Fibroblast of pulmonary artery (primary cell): ENCODE measurements at places on chromosomes 1 and 21.

DNA sequence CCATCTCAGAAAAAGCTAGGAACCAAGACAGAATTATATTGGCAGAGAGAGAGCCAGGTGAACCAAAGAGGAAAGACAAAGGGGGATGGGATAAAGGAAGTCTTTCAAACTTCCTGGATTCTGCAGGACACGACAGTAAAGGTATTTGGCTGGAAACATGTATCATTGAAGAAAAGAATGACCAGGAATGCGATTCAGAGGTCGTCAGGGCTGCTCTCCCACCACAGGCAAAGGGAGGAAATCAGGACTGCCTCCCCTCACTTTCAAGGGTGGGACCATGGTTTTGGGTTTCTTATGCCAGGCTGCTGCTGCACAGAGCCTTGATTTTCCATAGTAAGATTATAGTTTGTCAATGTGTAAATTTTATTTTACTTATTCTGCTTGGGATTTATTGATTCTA, 848.8 kb downstream of the BRINP3 start:
- no peak for DNase-seq

GRCh38 chr1:201665036-201665435, 126.1 kb downstream of the NAV1 start:
- no peak for DNase-seq

DNA sequence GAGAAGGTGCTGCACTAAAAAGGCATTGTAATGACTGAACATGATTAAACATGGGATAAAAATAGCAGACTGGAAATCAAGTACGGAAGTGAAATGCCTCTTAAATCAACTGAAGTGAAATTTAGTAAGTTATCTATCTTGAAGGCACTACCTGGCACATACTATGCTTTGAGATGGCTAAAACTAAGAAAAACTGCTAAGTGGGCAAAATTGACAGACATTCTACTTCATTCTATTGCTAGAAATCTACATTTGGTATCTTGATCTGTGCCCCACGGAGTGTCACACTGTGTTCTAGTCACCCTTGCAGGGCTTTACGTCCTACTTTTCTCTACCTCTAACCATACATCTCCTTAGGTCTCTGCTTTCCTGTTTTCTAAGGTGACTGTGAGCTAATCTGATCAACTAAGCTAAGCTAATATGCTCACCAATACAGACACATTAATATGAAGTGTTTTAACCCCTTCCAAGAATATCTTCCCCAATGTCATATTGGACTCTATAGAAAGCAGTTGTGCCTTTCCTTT, 4.1 kb downstream of the PDC start:
- no peak for DNase-seq

DNA sequence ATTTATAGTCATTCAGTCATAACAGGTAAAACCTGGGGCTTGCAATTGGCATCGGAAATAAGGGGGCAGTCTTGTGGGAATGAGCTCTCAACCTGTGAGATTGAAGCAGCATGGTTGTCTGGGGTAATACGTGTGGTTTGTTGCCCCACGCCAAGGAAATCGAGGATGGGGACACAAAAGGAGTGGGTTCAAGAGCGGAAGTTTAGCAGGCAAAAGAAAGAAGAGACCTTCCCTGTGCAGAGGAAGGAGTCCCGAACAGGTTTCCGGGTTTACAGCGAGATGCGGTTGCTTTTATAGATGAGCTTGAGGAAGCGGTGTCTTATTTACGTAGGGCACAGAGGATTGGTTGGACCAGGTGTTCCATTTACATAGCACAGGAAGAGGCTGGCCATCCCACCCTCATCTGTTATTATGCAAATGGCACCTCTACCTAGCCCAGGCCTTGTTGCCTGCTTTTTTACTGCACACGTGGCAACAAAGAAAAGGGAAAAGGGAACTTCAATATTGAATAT, 37.3 kb downstream of the IFNAR1 start:
- DNase-seq: no peak

DNA sequence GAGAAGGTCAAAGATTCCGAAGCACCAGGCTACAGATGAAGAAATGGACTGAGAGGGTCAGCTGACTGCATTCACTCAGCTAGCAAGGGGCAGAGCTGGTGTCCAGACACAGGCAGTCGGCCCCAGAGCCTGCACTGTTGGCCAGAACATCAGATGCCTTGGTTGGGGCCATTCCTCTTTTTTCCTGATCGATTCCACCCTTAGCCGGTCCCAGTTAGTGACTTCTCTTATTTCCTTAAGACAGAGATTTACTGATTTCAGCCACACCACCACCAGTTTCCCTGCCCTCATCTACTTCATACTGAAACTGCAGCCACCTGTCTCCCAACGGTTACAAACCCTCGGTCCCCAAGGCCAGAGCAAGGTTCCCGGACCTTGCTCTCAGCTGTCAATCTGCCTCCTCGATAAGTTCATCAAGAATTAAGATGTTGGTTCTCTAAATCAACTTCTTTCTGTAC, 11.5 kb downstream of the CD58 start:
- DNase-seq: no peak

DNA sequence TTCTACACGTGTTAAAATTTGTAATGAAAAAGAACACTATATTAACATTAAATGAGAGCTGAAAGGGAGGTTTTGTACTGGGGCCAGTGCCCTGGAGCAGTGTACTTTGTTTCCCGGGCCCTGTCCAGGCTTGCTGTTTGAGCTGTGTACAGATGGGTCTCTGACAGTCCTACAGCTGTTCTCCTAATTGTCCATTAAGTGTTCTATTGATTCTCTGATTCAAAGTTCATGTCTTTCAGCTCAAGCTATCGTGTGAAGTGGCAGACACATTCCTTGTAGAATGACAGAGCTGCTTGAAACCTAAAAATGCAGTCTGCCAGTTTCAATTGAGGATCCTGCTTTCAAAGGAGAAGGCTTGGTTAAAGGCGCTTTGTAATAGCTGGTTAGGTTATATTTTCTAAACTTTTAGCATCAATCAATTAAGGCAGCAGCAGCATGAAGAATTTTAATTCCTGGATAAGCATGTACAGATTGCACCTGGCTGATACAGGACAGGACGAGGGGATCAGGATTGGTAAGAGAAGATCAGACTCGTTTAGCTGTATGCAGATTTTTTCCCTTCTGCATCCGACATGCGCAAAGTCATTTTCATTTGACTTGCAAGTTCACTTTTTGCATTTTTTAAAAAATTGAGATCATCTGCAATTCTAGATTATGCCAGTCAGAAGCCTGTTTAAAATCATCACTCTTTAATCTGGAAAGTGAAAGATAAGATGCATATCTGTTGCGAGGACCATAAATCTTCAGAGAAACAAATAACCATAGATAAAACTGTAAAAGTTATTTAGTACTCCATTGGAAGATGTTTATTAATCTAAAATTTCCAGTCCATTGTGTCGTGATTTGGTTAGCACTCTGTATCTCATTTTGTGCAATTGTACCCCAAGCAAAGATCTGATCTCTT, 98.5 kb downstream of the ATG4C start:
- DNase-seq: no peak

DNA sequence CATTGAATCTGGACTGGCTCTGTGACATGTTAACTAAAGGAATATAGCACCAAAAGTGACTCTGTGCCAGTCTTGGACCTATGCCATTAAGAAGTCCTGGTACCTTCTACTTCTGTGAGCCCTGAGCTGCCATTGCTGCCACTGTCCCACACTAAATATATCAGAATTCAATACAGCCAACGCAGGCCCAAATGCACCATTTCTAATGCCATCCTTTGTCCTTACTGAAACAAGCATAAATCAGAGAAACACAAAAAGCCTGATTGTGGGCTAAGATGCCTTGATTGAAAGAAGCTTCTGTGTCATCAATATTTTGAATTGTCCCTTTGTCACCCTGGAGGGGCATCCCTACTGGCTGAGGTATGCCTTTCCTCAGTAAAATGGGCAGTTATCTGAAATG, 66.9 kb upstream of the NEK2 start:
- no peak for DNase-seq

- peak; percentile 73 for DNase-seq
These were observed 54.5 kb downstream of the PCNX2 start for GRCh38 chr1:233240829-233241682.

DNA sequence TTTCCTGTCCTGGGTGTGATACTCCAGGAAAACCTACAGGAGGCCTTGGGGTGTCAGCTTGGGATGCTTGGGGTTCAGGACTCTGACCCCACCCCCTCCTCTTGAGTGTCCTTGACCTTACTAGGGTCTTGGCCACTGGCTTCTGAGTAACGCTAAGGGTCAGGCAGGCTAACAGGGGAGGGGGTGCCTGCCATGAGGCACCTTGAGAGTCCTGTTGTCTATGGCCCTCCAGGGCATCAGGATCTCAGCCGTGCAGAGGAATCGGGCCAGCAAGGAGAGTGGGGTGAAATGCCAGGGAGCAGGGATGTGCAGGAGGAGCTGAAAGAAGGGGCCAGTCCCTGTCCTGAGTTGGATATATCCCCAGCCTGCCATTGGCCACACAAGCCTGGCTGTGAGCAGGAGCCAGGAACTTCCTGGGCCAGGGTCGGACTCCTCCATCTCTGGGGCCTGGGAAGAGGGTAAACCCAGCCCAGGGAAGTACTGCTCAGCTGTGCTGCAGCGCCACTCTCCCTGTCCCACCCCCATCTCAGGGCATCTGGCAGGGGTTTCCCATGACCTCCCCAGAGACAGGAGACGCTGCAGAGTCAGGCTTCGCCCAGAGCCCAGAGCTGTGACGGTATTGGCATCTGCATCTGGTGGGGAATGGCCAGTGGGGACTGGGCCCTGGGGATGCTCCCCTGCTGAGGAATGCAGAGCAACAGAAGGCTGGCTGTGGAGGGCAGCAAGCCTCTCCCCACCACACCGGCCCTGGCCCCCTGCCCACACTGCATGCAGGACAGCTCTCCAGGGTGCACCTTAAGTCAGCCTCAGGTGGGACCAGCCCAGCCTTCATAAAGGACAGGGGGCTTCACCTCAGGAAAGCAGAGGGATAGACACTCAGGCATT, 6.3 kb downstream of the KIF21B start:
- DNase-seq: no peak

- DNase-seq: peak; percentile 62
These were observed 55.6 kb upstream of the GCLM start for GRCh38 chr1:93964777-93965200.

- no peak for DNase-seq
These were observed 1.8 kb downstream of the SYTL1 start for GRCh38 chr1:27343639-27344025.

GRCh38 chr1:12125422-12126355, 41.1 kb upstream of the TNFRSF1B start:
- DNase-seq: no peak

GRCh38 chr1:186722711-186723309, 42.6 kb upstream of the PTGS2 start:
- DNase-seq: peak; percentile 67

GRCh38 chr1:214397497-214397896, 116.5 kb downstream of the SMYD2 start:
- DNase-seq: no peak

GRCh38 chr1:76826072-76826845, 41.0 kb upstream of the ST6GALNAC5 start:
- peak; percentile 35 for DNase-seq

DNA sequence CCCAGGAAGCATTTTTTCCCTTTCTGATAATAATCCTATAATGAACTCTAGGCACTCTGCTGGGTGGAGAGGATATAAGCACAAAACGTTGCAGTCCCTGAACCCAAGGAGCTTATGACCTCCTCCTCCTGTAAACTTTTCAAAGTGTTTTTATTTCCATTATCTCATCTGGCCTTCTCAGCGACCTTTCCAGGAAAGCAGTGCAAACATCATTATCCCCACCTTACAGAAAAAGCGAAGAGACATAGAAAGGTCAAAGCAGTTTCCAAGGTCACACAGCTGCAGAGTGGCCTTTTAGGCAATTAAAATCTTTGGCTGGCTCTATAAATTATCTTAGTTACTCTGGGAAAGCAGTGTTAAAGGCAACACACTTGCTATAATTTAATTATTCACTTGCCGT, 63.8 kb downstream of the OLFML3 start:
- DNase-seq: no peak

DNA sequence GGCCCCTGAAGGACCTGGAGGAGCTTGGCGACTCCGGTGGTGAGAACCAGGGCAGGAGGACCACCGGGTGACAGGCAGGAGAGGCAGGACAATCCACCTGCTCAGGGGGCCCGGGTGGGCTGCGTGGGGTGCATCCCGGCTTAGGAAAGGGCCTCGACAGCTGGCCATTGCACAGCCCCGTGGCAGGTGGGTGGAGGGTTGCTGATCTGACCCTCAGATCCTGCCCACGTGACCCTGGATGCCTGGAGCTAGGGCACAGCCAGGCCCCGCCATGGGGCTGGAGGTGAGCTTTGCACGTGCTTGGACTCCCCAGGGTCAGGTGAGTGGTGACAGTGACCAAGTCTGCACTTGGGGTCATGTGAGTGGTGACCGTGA, 35.5 kb upstream of the SLC19A1 start:
- no peak for DNase-seq

GRCh38 chr1:154346276-154346917, 21.1 kb downstream of the ATP8B2 start:
- no peak for DNase-seq

- peak; percentile 75 for DNase-seq
These were observed 41.1 kb downstream of the IL6R start for GRCh38 chr1:154446292-154446691.

DNA sequence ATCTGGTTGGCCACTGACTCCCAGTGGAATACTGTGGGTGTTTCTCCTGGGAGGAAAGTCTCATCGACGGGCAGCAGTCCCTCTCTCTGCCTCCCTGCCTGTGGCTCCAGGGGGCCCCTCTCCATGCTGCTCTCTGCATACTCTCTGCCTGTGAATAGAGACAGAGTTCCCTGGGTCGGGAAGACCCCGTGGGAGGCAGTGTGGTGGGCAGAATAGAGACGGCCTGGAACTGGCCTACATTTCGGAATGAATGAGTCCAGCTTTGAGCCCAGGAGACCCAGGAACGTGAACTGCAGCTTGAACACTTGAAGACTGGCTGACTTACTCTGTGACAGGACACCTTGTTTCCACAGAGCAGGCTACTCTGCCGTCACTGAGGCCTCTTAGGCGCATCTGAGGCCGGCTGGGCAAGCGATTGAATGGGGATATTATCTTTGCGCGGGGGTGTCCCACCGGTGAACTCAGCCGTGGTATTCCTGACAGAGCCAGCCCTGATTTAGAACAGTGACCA, 64.0 kb downstream of the KIF21B start:
- DNase-seq: no peak

GRCh38 chr1:179342740-179343404, 22.9 kb upstream of the AXDND1 start:
- DNase-seq: no peak

DNA sequence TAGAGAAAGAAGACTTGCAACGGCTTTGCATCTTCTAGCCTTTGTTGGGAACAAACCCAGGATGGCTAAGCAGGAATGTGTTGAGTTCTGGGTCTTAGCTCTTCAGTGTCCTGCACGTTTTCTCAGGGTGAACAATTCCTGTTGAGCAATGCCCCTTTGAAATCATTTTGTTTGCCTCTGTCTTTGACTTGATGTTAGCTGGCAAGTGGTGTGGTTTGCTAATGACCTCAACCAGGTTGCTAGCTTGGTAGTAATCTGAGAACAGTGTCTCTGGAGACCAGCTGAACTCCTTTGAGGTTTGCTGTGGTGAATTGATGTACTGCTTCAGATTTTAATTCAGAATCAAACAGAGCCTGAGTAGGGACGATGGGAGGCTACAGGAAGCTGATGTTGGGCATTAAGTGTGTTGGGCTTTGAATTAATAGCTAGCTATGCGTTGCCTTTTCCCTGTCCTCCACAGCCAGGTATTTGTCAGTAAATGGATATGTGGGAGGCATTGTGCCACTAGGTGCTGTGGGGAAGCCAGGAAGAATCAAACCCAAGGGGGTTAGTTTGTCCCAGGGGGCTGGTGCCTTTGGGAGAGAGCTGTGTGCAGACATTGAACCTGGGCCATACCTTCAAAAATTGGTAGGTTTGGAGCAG, 23.3 kb upstream of the SRSF10 start:
- DNase-seq: peak; percentile 89
